ENCODE measurements at places on chromosomes 7 and 10. TPM values are rescaled to one million over a fixed set of nuclear protein-coding genes. Genes with fewer than 3 reads are reported as not detected.

DNA sequence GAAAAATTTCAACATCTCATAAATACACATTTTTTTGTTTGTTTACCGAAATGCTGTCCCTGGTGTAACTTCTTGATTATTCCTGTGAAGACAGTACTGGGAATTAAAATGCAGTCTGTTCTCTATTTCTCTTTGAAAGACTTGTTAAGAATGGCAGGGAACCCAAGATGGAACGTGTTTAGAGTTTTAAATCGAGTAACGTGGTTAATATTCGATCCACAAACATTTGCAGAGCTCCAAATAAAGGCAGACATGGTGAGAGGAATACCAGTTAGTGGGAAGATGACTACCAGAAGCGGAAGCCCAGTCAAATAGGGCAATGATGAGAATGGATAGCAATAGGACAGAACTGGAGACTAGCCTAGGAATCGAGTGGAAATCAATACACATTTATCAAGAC, 6.7 kb downstream of the PON3 start:
- H3K27ac ChIP-seq, result no peak overlapping the region
- H3K36me3 ChIP-seq, result no peaks in the 10 kb centered on the region
- H3K4me3 ChIP-seq, result no peak overlapping the region
- no peaks in the 10 kb centered on the region for H3K4me1 ChIP-seq
- H3K27me3 ChIP-seq, result peaks cover 11% of the 10 kb centered on the region

MUC3A gene
- total RNA-seq, result 0.20 TPM

CPN1 gene
- not detected for total RNA-seq

PROSER2 gene
- 0.28 TPM for total RNA-seq

SPDYE2B gene
- 0.15 TPM for total RNA-seq

- no peaks in the 10 kb centered on the region for H3K27me3 ChIP-seq
- H3K4me3 ChIP-seq, result peak overlapping the region; percentile 74
- H3K27ac ChIP-seq, result peak overlapping the region; percentile 92
- peak; percentile 33 for DNase-seq
- H3K36me3 ChIP-seq, result peaks cover 49% of the 10 kb centered on the region
Measured at GRCh38 chr10:79318369-79318768, 28.9 kb upstream of the PPIF start.

GRCh38 chr7:18458830-18459229, 36.7 kb upstream of the HDAC9 start:
- H3K27me3 ChIP-seq, result no peaks in the 10 kb centered on the region
- no peak overlapping the region for H3K4me3 ChIP-seq
- no peaks in the 10 kb centered on the region for H3K36me3 ChIP-seq
- no peak for DNase-seq
- H3K4me1 ChIP-seq, result no peaks in the 10 kb centered on the region
